Heart left ventricle (tissue), 16 donors: ENCODE measurements at places on chromosomes 11 and 22. TPM values are rescaled to one million over a fixed set of nuclear protein-coding genes. Genes with fewer than 3 reads are reported as not detected.

GRCh38 chr22:17132112-17132511 is 11.0 kb upstream of the TMEM121B start:
- DNase-seq: peak; percentile 50

- no peak for DNase-seq
Measured at GRCh38 chr11:115153135-115153534, 351.1 kb downstream of the CADM1 start.

DNA sequence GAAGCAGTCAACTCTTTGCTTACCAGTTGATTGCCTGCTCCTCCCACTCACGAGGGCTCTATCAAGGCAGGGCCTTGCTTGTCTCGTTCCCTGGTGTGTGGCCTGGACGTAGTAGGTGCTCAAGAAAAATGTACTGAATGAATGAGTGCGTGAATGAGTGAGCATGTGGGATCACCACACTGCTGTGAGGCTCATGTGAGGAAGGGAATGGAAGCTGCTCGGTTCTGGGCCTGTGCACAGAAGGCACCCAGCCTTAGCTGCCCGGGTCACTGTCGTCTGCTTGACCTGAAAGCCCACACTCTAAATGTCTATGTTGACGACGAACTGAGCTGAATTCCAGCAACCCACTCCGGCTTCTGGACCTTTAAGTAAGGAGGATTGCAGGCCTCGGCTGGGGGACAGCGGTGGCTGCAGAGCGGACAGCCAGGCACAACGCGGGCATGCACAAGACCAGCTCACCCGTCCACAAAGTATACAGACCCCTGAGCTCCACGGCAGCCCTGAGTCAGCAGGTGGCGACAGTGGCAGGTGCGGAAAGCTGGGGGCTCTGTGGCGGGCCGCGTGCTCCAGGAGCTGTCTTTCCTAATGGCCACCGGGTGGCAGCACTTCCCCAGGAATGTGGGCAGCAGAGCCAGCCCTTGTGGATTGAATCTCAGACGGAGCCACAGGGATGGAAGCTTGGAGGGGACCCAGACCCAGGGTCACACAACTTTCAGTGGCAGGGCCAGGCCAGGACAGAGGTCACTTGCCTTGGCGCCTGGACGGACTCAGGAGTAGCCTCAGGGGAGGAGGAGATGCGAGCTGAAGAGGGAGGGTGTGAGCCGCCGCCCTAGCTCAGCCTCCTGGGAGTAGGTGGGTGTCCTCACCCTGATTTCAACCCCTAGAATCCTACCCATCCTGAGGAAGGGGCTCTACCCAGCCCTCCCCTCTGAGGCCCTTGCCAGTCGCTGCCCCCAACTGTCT is 5.0 kb upstream of the PICK1 start:
- peak; percentile 89 for DNase-seq

GRCh38 chr11:122807731-122808477 is 30.4 kb upstream of the CRTAM start:
- no peak for DNase-seq

The OR8A1 gene
- polyA plus RNA-seq: not detected

The C11orf52 gene
- polyA plus RNA-seq: 2.9 TPM
